Activated CD4-positive, alpha-beta memory T cell treated with anti-CD3 and anti-CD28 coated beads for 36 hours (primary cell): ENCODE measurements at places on chromosomes 7 and 10. TPM values are rescaled to one million over a fixed set of nuclear protein-coding genes. Genes with fewer than 3 reads are reported as not detected.

ADAM12 gene
- total RNA-seq = 0.36 TPM

ARHGEF5 gene
- 17.2 TPM for total RNA-seq

KCNH2 gene
- 0.34 TPM for total RNA-seq

ZFAND4 gene
- total RNA-seq = 9.6 TPM

PPRC1 gene
- total RNA-seq = 65.9 TPM

RNF133 gene
- not detected for total RNA-seq

TTYH3 gene
- 14.8 TPM for total RNA-seq

DNA sequence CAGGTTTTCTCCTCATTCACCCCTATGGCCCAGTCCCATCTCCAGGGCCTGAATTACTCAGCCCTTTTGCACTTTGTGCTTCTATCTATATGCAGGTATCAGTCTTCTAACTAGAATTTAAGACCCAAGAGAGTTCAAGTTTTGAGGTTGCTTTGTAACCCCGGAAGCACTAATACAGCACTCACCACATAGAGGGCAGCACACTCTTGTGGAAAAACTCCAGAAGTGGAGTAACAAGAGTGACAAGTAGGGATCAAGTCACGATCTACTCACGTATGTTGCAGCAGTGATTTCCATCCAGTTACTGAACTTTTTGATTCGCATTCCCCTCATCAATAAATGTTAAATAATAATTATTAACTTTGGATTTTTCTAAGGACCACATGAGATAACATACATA lies 151.0 kb downstream of the CHCHD3 start:
- H3K4me1 ChIP-seq = peaks cover 17% of the 10 kb centered on the region
- DNase-seq = no peak
- no peak overlapping the region for H3K4me3 ChIP-seq
- H3K36me3 ChIP-seq = peaks cover 36% of the 10 kb centered on the region
- H3K27ac ChIP-seq = no peak overlapping the region

GRCh38 chr10:17682236-17682946 lies 38.4 kb downstream of the STAM start:
- peaks cover 58% of the 10 kb centered on the region for H3K4me1 ChIP-seq
- H3K36me3 ChIP-seq = peaks cover 10% of the 10 kb centered on the region
- peak overlapping the region; percentile 10 for H3K4me3 ChIP-seq
- no peak for DNase-seq
- no peaks in the 10 kb centered on the region for H3K27me3 ChIP-seq
- peak overlapping the region; percentile 50 for H3K27ac ChIP-seq

- no peak overlapping the region for H3K4me3 ChIP-seq
- no peaks in the 10 kb centered on the region for H3K36me3 ChIP-seq
- H3K27me3 ChIP-seq = no peaks in the 10 kb centered on the region
- DNase-seq = peak; percentile 67
- H3K4me1 ChIP-seq = no peaks in the 10 kb centered on the region
These were observed 26.2 kb upstream of the ZNF467 start for GRCh38 chr7:149799397-149800168.

GRCh38 chr10:106619346-106619745 lies 545.2 kb downstream of the SORCS1 start:
- H3K27me3 ChIP-seq = no peaks in the 10 kb centered on the region
- no peak overlapping the region for H3K4me3 ChIP-seq
- H3K4me1 ChIP-seq = no peaks in the 10 kb centered on the region
- no peaks in the 10 kb centered on the region for H3K36me3 ChIP-seq
- H3K27ac ChIP-seq = no peak overlapping the region

GRCh38 chr7:30255064-30255769 lies 29.2 kb upstream of the ZNRF2 start:
- no peaks in the 10 kb centered on the region for H3K27me3 ChIP-seq
- peaks cover 9% of the 10 kb centered on the region for H3K4me1 ChIP-seq
- H3K36me3 ChIP-seq = no peaks in the 10 kb centered on the region

GRCh38 chr7:3073763-3074458 lies 30.2 kb upstream of the CARD11 start:
- DNase-seq = no peak
- no peak overlapping the region for H3K4me3 ChIP-seq
- no peak overlapping the region for H3K27ac ChIP-seq
- H3K36me3 ChIP-seq = peaks cover 11% of the 10 kb centered on the region
- no peaks in the 10 kb centered on the region for H3K27me3 ChIP-seq
- H3K4me1 ChIP-seq = peaks cover 13% of the 10 kb centered on the region

DNA sequence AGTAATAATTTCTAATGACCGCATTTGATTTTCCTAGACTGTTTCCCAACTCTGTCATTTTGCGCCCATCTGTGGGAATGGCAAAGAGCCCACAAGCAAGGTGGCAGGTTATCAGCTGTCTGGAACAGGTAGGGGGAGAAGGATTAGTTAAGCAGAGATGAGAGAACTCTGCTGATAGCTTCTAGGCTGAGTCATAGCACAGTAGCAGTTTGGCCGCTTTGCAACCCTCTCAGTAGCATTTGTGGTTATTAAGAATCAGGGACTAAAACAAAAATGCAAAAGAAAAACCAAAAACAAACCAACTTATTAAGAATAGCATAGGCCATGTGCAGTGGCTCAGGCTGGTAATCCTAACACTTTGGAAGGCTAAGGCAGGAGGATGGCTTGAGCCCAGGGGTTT lies 602.7 kb upstream of the SORCS1 start:
- H3K27ac ChIP-seq = no peak overlapping the region
- no peaks in the 10 kb centered on the region for H3K36me3 ChIP-seq
- no peak for DNase-seq
- H3K4me3 ChIP-seq = no peak overlapping the region

- H3K4me3 ChIP-seq = peak overlapping the region; percentile 77
- H3K36me3 ChIP-seq = no peaks in the 10 kb centered on the region
- H3K27me3 ChIP-seq = no peaks in the 10 kb centered on the region
These were observed 86.5 kb upstream of the NMT2 start for GRCh38 chr10:15254808-15255648.

DNA sequence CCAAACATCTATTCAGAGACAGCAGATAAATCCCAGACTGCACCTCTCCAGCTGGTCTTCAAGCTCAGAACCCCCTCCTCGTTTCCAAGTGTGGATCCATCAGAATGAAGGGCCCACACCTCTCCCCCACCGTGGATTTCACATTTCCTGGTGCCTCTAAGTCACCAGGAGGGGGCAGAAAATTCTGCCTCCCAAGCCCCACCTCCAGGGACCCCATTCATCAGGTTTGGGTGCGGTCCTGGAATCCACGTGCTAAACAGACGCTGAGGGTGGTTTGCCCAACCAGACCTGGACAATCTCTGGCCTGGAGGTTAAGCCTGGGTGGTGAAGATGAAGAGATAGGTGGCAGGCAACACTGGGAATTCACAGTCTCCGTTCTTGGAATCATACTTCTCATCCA lies 92.4 kb downstream of the WDR11 start:
- peaks cover 5% of the 10 kb centered on the region for H3K4me1 ChIP-seq
- H3K27me3 ChIP-seq = peaks cover 13% of the 10 kb centered on the region
- DNase-seq = no peak
- no peak overlapping the region for H3K4me3 ChIP-seq
- no peaks in the 10 kb centered on the region for H3K36me3 ChIP-seq
- no peak overlapping the region for H3K27ac ChIP-seq

GRCh38 chr7:74657692-74658177 lies at the start of gene GTF2I:
Gene GTF2I (plus strand): TSS chr7:74657718. CDS start chr7:74689129, 31,411 bp downstream.
- no peaks in the 10 kb centered on the region for H3K27me3 ChIP-seq
- peak within 1 kb of the TSS; percentile 88 for H3K27ac ChIP-seq
- peak within 1 kb of the TSS; percentile 79 for H3K4me3 ChIP-seq
- peaks cover 3% of the 10 kb centered on the region for H3K36me3 ChIP-seq
- DNase-seq = no peak

GRCh38 chr7:139424004-139424403 lies 59.5 kb downstream of the KLRG2 start:
- no peak for DNase-seq
- no peaks in the 10 kb centered on the region for H3K4me1 ChIP-seq
- H3K27ac ChIP-seq = no peak overlapping the region
- H3K27me3 ChIP-seq = no peaks in the 10 kb centered on the region
- H3K36me3 ChIP-seq = peaks cover 32% of the 10 kb centered on the region

DNA sequence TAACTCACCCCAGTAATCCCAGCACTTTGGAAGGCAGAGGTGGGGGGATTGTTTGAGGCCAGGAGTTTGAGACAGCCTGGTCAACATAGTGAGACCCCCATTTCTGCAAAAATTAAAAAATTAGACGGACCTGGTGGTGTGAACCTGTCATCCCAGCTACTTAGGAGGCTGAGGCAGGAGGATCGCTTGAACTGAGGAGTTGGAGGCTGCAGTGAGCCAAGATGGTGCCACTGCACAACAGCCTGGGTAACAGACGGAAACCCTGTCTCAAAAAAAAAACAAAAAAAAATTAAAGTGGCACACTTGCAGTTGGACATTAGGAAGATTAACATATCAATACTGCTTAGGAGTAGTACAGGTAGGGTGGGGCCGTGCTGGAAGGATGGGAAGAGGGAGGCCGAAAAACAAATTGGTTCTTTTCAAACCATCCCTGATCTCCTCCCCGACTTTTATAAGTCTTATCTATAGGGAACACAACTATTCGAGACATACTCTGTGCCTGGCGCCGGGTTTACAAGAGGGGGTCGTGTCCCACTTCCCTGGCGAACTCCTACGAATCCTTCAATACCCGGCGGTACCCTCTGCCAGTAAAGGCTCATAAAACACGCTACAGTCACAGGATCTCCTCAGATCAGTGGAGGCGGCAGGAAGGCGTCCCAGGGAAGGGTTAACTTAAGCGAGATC lies 628 bp downstream of the TAF6 start:
- H3K27me3 ChIP-seq = no peaks in the 10 kb centered on the region
- H3K4me3 ChIP-seq = peak overlapping the region; percentile 95
- DNase-seq = no peak
- peak overlapping the region; percentile 82 for H3K27ac ChIP-seq
- peaks cover 18% of the 10 kb centered on the region for H3K4me1 ChIP-seq

GRCh38 chr10:132438091-132439024 lies 41.4 kb downstream of the PWWP2B start:
- H3K4me3 ChIP-seq = no peak overlapping the region
- H3K4me1 ChIP-seq = peaks cover 4% of the 10 kb centered on the region
- no peak overlapping the region for H3K27ac ChIP-seq
- H3K27me3 ChIP-seq = no peaks in the 10 kb centered on the region
- DNase-seq = no peak

DNA sequence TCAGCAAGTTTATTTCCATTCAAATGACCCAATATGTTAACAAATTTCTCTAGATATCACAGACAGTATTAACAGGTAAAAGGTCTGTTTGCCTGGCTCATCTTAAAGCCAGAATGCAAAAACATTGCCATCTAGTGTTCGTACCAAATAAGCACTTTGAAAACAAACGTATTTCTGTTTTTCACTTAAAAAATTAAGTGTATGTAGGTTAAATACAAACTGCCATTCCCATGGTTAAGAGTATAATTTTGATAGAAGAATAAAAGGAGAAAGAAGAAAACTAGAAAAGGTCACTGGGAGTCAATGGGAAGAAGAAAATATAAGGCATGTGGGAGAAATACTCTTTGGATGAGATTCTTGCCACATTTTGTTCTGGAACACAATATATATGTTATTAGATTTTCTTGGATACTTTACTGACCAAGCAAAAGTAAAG lies 51.0 kb downstream of the ORC5 start:
- no peak for DNase-seq
- no peaks in the 10 kb centered on the region for H3K27me3 ChIP-seq
- no peak overlapping the region for H3K27ac ChIP-seq
- H3K36me3 ChIP-seq = peaks cover 6% of the 10 kb centered on the region
- no peaks in the 10 kb centered on the region for H3K4me1 ChIP-seq

- H3K4me1 ChIP-seq = peaks cover 55% of the 10 kb centered on the region
- H3K4me3 ChIP-seq = no peak overlapping the region
- peaks cover 26% of the 10 kb centered on the region for H3K36me3 ChIP-seq
These were observed 84.0 kb downstream of the NRBF2 start for GRCh38 chr10:63217120-63217605.

GRCh38 chr7:107036535-107036934 lies 8.0 kb upstream of the PRKAR2B start:
- H3K4me3 ChIP-seq = no peak overlapping the region
- no peak for DNase-seq
- no peak overlapping the region for H3K27ac ChIP-seq
- peaks cover 8% of the 10 kb centered on the region for H3K4me1 ChIP-seq
- no peaks in the 10 kb centered on the region for H3K27me3 ChIP-seq

- peak; percentile 80 for DNase-seq
- no peak overlapping the region for H3K4me3 ChIP-seq
- peak overlapping the region; percentile 75 for H3K27ac ChIP-seq
- H3K36me3 ChIP-seq = no peaks in the 10 kb centered on the region
These were observed 274.3 kb downstream of the CCDC3 start for GRCh38 chr10:12726971-12727831.

DNA sequence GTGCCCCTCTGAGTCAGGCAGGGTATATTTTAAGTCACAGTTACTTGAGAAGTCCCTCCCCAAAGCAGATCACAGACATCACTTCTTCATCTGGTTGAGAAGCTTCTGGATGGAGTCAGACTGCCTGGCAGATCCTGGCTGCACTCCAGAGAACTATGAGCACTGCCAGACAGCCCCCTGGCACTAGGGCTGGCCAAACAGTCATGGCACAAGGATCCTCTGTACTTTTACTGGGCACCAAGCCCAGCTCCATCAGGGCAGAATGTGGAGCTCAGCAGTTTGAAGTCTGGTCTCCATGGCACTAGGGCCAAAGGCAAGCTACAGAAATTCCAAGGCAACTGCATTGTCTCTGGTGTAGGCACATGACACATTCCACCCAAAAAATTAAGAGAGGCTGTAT lies 162.1 kb downstream of the NRG3 start:
- no peak overlapping the region for H3K27ac ChIP-seq
- H3K4me1 ChIP-seq = no peaks in the 10 kb centered on the region
- H3K36me3 ChIP-seq = no peaks in the 10 kb centered on the region
- no peak overlapping the region for H3K4me3 ChIP-seq

GRCh38 chr10:95388539-95388938 lies 97.7 kb upstream of the PDLIM1 start:
- no peak overlapping the region for H3K4me3 ChIP-seq
- DNase-seq = no peak
- H3K4me1 ChIP-seq = peaks cover 10% of the 10 kb centered on the region
- no peak overlapping the region for H3K27ac ChIP-seq

- H3K36me3 ChIP-seq = no peaks in the 10 kb centered on the region
- DNase-seq = no peak
- no peak overlapping the region for H3K4me3 ChIP-seq
These were observed 8.4 kb downstream of the LHPP start for GRCh38 chr10:124469956-124470484.

GRCh38 chr7:113622796-113623195 lies 296.0 kb downstream of the PPP1R3A start:
- no peak overlapping the region for H3K4me3 ChIP-seq
- no peak for DNase-seq

- peaks cover 11% of the 10 kb centered on the region for H3K4me1 ChIP-seq
- H3K4me3 ChIP-seq = no peak overlapping the region
- no peaks in the 10 kb centered on the region for H3K27me3 ChIP-seq
These were observed 285.6 kb downstream of the ADK start for GRCh38 chr10:74436523-74437170.

GRCh38 chr7:6528401-6529130 lies 22.7 kb downstream of the GRID2IP start:
- H3K36me3 ChIP-seq = no peaks in the 10 kb centered on the region
- no peak for DNase-seq
- no peak overlapping the region for H3K27ac ChIP-seq
- H3K4me1 ChIP-seq = peaks cover 9% of the 10 kb centered on the region
- peaks cover 40% of the 10 kb centered on the region for H3K27me3 ChIP-seq

- DNase-seq = no peak
- peaks cover 31% of the 10 kb centered on the region for H3K27me3 ChIP-seq
- H3K27ac ChIP-seq = no peak overlapping the region
- peaks cover 13% of the 10 kb centered on the region for H3K4me1 ChIP-seq
- no peaks in the 10 kb centered on the region for H3K36me3 ChIP-seq
- no peak overlapping the region for H3K4me3 ChIP-seq
These were observed 338 bp downstream of the SDK1 start for GRCh38 chr7:3301449-3301731.
